RWPE1 (cell line): ENCODE measurements at places on chromosomes 16 and 17.

- peak; percentile 42 for DNase-seq
Measured at GRCh38 chr16:68229431-68230175, 6.3 kb downstream of the ESRP2 start.

DNA sequence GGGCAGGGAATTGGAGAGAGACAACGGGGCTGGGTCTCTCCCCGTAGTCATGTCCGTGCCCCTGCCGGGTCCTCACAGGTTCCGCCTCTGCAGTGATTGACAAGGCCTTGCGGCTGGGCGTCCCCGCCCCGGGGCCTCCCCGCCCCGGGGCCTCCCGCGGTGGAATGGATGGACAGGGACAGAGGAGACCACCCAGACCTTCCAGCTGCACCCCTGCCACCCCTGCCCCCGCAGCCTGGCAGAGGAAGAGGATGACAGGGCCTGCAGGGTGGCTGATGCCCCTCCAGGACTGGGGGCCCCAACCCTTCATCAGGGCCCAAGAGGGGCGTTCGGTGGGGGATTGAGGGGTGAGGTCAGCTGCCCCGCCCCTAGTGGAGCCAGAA is 216.4 kb upstream of the CIBAR2 start:
- DNase-seq: no peak

- no peak for DNase-seq
Measured at GRCh38 chr17:29977836-29978235, 36.4 kb downstream of the EFCAB5 start.

- DNase-seq: peak; percentile 64
Measured at GRCh38 chr17:82332669-82333278, 792 bp downstream of the SECTM1 start.

DNA sequence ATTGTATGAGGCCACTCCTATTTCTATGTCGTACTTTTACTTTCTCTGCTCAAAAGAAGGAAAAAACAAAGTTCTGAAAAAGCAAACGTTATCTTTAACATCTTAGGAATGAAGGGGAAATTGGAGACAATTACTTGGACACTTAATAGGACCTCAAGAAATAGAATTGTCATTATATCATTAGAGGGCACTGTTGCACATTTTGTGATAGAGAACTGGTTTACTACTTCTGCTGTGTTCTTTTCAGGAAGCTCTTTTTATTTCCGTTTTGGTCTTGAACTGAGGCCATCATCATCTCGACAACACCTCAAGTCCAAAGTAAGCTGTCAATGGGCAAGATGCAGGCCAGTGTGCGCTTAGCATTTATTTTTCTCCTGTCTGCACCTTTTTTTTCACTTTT is 14.6 kb downstream of the COG4 start:
- no peak for DNase-seq

- DNase-seq: no peak
Measured at GRCh38 chr16:4388271-4389021, 16.8 kb downstream of the VASN start.

- DNase-seq: no peak
Measured at GRCh38 chr17:41972571-41973407, 6.2 kb downstream of the CNP start.

DNA sequence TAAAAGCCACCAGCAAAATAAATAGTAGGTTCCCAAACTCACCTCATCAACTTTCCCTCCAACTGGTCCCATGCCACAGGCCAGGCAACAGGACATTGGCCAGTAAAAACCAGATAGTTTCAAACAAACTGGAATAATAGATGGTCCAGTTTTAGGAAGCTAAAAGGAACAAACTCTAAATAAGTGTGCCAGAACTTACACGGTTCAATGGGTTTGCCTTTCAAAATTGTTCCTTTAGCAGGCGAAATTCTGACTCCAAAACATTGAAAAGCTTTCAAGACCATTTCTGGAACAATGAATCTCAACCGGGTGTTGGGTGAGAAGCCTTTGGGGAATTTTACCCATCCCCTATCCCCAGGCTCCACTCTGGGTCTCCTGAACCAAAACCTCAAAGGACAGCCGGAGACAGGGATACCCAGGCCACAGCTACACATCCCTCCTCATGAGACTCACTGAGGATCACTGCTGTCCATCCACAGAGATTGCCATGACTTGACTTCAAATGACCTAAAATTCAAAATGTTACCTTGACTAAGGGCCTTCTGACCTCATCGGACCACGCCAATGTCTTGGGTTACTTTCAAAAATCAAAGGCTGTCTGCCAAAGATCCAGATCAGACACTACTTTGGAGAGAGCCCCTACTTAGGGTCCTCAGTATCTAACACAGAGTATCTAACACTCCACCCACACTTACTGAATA is 13.0 kb downstream of the AXIN2 start:
- no peak for DNase-seq

DNA sequence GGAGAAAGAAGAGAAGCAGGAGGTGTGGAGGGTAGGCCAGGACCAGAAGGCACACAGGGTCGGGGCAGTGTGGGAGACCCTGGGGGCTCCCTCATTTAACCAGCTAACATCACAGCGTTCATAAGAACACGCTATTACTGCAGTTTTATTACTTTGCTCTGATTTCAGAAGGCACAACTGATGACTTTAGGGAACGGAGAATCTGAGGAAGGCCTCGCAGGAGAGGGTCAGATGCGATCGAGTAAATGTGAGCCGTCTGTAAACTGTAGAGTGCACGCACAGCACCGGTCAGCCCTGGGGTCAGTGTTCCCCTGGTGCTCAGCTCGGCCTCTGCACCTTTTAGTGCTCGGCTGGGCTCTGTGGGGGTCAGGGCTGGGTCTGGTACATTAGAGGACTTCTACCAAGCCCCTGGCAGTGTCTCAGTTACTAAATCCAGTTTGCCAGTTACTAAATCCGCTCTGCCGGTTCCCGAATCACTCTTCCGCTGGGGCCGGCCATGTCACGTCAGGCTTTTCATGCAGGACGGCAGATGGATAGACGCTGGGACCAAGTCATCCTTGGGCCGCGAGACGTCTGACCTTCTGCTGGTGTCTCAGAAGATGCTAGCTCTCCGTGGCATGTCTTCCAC is 325.9 kb downstream of the SEC14L1 start:
- no peak for DNase-seq
